Transverse colon (tissue), 4 donors: ENCODE measurements at places on chromosomes 12 and 14.
A peak's percentile ranks its signal among the peaks of the same experiment; 100 is the strongest.

DNA sequence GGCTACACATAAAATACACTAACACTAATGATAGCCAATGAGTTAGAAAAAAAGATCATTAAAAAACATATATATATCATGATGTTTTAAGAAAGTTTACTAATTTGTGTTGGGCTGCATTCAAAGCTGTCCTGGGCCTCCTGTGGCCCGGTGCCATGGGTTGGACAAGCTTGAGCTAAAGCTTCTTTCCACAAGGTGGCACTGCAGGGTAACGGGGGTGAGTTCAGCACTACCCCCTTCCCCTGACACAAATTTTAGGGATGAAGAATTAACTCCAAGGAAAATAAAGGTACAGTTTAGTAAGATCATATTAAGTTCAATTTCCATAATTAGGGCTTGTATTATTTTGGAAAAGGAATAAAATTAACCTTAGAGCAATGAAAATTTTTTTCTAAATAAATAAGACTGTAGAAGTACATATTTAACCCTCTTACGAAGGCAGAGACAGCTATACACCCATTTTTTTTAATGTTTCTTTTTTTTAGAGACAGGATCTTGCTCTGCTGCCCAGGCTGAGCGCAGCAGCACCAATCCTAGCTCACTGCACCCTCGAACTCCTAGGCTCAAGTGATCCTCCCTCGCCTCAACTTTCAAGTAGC lies 38.9 kb downstream of the PPP1R13B start:
- peak; percentile 78 for DNase-seq

DNA sequence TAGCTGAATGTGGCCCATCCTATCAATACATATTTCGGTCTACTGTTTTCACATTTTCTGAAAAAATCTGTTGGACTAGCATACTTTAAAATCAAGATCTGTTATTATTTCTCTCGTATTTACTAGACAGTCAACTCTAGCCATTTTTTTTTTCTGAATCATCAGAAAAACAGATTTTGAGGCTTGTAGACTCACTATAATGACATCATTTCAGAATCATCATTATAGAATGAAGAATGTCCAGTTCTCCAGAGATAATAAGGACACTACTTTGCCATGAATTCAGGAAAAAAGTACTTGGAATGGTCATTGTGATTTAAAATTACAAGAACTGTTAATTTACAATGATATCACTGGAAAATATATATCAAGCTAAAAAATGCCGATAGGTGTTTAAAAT lies 589.8 kb downstream of the KCNH5 start:
- DNase-seq = no peak

- DNase-seq = no peak
Observed at GRCh38 chr12:112611908-112612307, 179.6 kb upstream of the RPH3A start.

DNA sequence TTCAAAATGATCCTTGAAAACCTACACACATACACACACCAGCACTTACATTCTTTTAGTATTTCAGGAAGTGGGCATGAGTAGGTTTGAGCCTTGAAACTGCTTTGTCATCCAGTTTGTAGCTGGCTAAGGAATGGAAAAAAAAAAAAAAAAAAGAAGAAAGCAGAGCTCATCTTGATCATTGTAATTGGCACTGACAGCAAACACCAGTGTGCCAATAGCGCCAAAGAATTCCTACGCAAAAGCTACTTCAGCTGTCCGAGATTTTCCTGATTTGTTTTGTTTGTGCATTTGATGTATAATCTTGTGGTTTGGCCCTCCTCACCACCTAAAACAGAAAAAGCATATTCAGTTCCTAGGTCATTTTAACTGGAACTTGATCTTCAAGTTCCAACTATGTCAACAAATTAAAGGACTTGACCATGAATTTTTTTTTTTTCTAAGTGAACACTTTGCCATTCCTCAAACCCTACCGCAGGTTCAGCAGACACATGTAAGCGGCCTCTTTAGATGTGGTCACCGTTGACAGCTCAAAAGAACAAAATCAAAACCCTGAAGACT lies 57.3 kb downstream of the FLRT2 start:
- DNase-seq = no peak

DNA sequence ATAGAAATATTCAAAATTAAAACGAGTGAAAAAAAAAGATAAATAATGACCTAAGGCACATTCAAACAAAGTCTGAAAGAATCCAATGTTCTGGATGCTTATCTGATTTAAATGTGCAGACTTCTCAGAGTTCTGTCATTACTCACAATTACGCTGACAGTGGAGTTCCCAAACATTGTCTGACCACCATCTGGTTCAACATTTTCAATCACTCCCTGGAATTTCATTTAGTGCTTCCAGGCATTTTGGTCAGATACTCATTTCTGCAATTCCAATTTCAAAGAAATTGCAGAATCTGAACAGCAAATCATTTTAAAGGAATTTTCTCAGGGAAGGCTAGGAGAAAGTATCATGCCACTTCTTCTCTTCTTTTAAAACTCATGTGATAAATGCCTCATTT lies 398.2 kb upstream of the PDE3A start:
- DNase-seq = no peak

DNA sequence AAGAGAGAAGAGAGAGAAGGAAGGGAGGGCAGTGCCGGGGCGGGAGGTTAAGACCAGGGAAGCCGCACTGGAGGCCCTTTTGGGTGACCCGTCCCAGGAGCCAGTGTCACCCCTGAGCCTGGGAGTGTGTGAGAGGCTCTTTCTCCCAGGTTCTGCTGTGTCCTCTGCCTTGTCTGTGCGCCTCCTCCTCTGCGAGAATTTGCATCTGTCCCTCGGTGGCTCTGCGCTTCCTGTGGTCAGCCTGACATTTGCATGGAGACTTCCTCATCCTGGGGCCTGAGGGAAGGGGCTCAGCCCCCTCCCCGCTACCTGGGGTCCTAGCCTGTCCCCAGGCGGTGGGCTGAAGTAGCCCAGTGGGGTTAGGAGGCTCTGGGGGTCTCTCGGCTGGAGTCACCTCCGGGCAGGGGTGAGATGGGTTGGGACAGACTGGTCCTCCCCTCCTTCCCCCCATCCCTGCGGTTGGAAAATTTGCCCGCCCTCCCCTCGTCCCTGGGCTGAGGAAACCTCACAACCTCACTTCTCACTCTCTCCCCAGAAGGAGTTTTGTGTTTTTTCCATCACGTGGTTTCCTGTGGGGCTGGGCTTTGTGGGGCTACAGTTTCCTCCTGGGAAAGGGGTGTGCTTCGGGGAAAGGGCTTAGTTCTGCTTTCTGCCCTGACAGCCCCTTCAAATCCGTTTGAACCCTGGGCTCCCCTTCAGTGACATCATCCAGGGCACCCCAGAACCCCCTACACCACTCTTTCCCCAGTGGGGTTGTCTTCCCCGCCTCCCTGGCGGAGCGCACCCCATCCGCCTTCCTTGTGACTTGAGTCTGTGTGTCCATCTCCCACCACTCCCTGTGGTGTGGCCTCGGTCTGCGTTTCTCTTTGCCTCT lies 2.5 kb downstream of the PTPN6 start:
- DNase-seq = peak; percentile 79

DNA sequence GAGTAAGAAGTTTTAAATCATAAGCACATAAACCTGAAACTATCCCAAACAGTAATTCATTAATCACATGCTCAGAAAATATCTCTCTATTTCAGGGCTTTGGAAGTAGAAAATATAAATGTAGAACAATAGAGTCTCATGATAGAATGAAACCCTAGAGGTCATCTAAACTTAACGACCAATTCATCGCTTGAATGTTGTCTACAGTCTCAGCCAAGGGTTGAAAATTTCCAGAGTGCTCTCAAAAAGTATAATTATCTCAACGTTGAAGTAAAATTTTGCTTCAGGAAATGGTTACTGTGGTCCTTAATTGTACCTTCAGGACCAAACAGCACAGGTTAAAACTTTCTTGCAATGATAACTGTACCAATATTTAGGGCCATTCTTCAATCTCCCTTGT lies 1053.6 kb upstream of the SEL1L start:
- no peak for DNase-seq

DNA sequence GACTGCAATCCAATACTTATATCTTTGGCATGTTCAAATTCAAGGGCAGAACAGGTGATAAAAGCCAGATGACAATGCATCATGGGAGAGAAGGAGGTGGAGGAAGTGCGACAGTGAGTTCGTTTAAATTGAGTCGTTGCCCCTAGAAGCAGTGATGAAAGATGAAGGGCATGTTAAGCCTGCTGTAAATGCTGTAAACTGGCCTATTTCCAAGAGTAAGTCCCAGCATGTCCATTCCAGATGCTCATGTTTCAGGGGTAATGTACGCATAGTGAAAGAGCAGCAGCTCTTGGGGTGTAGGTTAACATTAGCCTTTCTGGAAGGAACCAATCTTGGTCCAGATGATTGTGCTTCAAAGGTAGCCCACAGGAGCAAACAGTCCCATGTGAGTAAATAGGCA lies 97.1 kb downstream of the C2CD5 start:
- no peak for DNase-seq

- DNase-seq = no peak
Observed at GRCh38 chr14:75757644-75758402, 96.8 kb downstream of the TTLL5 start.
